ENCODE measurements at places on chromosomes 12 and 14.

GRCh38 chr14:38616959-38617358, 361.1 kb upstream of the CLEC14A start:
- DNase-seq, result no peak

- no peak for DNase-seq
Measured at GRCh38 chr14:72164420-72165228, 232.4 kb downstream of the RGS6 start.

- DNase-seq, result no peak
Measured at GRCh38 chr12:23099604-23100003, 474.6 kb downstream of the ETNK1 start.

- no peak for DNase-seq
Measured at GRCh38 chr14:73784181-73784987, 67.2 kb upstream of the PTGR2 start.

DNA sequence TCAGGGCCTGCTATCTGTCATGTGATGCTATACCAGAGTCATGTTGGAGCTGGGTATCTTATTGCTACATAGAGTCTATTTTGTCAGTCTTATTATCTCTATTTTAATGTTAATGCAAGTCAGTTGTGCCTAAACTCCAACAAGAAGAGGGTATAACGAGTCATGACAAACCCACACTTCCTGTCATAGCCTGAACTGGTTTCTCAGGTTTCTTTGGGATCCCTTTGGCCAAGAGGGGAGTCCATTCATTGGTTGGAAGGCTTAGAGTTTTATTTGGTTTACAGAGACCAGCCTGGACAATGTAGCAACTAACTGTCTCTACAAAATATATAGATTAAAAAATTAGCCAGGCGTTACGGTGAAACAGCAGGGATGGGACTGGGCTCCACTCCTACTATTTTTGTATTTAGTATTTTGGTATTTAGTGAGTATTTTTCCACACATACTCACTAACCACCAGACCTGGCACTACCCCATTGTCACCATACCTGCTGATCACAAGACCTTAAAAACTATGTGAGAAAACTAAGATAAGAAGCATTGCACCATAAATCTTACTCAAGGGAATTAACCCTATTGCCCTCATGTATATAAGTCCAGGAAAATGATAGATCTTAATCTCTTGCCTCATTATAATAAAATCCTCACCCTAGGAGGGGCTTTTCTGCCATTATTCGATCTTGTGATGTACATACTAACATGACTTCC, 387.5 kb downstream of the IPO8 start:
- DNase-seq, result no peak

DNA sequence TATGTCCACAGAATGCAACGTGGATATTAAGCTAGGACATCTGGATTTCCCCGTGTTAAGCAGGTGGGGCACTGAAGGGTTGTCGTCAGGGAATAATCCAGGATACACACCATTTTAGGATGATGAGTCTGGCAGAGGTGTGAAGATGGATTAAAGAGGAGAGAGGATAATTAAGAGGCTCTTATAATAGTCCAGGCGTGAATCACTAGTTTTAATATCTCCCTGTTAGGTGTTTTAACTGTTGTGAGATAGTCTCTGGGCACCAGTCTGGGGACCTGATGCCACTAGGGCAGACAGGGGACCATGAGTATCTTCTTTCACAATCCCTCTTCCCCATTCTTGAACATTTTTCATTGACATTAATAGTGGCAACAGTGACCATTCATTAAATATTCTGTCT, 216.7 kb downstream of the TBX5 start:
- DNase-seq, result no peak

- DNase-seq, result no peak
Measured at GRCh38 chr14:54814076-54814475, 88.5 kb downstream of the GCH1 start.

- no peak for DNase-seq
Measured at GRCh38 chr12:122026706-122027333, 5.1 kb downstream of the BCL7A start.

DNA sequence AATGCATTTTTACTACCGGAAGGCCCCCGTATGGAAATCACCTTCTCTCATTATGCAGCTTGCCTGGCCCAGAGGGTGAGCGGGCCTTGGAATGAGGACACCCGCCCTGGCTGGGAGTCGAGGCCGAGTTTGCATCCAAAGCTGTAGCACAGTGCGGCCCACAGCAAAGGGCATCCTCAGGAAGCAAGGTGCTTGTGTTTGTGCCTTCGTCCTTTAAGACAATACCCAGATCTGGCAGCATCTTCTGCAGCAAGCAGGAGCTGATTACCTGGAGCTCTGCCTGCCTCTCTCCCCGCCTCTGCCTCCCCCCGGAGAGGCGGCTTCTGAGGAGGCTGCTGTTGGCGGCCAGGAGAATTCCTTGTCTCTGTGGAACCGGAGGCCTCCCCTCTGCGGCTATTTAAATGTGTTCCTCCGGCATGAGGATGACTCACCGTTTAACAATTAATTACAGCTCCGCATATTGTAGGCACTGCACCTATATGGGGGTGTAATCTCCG, 145.3 kb downstream of the CACNA1C start:
- DNase-seq, result no peak

GRCh38 chr12:89477633-89478279, 46.8 kb downstream of the GALNT4 start:
- DNase-seq, result no peak

- DNase-seq, result peak; percentile 44
Measured at GRCh38 chr14:105199093-105199492, 18.0 kb upstream of the NUDT14 start.

DNA sequence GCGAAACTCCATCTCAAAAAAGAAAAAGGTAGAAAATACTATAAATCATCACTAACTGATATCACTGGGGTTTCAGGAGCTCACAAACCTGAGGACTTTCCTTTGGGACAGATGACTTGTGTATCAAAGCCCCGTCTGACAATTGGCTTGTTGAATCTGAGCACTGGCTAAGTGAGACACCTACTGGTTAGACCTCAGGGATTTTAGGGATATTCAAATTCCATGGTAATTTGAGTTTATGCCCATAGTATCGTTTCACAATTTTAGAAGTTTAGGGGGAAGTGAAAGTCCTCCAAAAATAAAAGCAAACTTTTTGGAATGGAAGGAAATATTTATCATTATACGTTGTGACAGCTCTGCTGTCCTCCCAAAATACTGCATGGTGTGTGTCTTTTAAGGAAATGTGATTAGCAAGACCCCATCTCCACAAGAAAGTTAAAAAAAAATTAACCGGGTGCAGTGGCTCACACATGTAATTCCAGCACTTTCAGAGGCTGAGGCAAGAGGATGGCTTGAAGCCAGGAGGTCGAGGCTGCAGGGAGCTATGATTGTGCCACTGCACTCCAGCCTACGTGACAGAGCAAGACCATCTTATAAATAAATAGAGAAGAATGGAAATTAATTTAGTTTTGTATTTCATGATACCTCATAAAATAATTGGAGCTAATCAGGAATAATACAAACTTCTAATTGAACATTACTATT, 49.2 kb downstream of the FBXL14 start:
- DNase-seq, result no peak

GRCh38 chr12:51976376-51977160, 25.1 kb downstream of the ACVR1B start:
- DNase-seq, result no peak

DNA sequence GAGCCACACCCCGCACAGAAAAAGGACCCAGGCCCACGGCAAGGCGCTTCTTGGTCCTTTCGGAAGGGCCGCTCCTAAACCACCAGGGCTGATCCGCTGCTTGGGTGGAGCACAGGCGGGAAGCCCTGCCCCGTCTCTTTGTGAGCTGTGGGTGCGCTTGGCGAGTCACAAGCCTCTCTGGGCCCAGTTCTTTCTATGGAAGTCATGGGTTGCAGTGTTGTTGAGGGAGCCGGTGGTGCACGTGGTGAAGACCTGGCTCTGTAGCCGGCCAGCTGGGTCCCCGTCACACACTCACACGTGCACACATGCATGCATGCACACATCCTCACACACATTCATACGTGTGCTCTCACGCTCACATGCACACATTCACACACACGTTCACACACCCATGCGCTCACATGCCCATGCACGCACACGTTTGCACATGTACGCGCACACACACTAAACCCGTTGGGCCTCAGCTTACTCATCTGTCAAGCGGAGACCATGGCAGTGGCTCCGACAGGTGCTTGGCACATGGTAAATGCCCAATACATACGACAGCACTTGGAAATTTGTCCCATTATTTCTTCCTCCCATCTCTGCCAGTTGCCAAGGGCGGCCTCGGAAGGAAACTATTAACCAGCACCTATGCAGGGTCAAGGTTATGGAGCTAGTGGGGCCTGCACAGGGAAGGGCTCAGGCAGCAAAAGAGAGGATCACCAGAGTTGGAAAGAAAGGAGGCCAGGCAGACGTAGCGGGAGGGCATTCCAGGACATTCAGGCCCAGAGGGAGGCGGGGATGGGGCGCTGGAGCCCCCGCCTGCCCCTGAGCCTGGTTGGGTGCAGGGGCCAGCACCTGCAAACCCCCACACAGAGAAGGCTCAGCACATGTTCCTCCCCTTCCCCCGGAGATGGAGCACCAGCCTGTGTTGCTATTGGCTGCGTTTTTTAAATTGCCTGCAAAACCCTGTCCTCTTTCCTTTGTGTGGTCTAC, 96.9 kb downstream of the SETD3 start:
- DNase-seq, result no peak

DNA sequence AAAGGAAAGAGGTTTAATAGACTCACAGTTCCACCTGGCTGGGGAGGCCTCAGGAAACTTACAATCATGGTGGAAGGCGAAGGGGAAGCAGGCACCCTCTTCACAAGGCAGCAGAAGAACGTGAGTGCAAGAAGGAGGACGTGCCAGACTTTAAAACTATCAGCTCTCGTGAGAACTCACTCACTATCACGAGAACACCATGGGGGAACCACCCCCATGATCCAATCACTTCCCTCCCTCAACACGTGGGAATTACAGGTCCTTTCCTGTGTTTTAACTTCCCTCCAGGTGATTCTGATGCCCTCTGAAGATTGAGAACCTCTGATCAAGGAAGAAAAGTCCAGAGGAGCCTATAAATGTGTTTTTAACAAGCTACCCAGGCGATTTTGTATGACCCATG, 358.7 kb downstream of the MED13L start:
- no peak for DNase-seq

DNA sequence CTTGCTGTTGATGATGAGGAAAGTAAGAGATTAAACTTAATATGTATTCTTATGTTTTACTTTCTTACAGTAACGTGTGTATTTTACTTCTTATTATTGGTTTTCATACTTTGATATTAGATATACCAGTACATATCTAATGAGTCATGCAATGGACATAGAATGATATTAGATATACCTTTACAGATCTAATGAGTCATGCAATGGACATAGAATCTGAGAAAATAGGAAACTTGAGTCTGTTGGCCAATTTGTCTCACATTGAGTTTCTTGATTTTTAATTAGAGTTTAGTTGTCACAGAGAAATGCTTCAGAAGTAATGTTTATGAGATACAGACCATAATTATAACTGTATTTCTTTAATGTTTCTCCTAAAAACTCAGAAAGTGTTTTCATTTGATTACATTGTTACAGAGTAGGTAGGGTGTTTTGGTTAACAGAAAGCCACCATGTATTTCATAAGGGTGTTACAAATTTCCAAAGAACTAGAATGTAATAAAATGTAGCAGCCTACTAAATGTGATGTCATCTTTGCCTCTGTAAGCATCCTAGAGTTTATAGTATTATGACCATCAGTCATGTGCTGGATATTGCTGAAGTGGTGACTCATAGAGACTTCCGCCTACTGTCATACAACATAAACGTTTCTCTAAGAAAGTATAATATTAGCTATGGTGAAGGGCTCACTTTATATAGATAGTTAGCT, 3.0 kb downstream of the GAS2L3 start:
- DNase-seq, result peak; percentile 80

DNA sequence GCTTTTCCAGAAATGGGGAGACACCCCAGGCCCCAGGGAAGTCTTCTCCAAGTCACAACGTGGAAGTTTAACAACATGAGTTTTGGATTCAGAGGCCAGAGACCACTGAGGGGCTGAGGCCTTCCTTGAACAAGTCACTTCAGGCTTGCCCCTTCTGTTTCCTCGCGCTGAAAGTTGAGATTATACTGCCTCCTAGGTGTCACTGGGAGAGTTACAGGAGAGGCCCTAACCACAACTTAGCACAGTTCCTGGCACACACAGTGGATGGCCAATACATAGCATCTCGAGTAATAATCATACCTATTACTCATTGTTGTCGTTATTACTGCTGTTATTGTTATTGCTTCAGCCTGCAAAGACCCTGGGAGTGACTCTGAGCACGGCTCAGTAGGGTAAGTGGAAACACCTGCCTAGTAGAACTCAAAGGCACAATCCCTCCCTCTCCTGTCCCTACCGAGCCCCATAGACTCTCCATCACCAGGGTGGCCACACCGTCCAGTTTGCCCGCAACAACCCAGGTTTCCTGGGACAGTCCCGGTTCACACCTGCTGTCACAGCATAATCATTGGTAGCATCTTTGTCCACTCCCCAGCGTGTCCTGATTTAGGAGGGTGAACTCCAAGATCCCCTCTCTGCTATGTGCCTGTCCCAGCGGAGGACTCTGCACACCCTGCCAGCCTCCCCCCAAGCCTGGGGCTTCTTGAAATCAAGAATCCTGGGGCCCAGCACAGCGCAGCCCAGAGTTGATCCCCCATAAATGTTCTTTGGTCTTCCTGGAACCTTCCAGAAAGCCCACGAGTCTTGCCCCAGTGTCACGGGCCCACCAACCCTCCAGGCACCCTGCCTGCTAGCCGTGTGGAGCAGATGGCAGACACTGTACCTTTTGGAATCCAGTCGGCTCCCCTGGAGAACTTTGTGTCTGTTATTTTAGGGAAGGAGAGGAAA, 85.0 kb downstream of the SYNE3 start:
- no peak for DNase-seq

GRCh38 chr12:56581418-56582145, 48.5 kb downstream of the BAZ2A start:
- DNase-seq, result no peak

DNA sequence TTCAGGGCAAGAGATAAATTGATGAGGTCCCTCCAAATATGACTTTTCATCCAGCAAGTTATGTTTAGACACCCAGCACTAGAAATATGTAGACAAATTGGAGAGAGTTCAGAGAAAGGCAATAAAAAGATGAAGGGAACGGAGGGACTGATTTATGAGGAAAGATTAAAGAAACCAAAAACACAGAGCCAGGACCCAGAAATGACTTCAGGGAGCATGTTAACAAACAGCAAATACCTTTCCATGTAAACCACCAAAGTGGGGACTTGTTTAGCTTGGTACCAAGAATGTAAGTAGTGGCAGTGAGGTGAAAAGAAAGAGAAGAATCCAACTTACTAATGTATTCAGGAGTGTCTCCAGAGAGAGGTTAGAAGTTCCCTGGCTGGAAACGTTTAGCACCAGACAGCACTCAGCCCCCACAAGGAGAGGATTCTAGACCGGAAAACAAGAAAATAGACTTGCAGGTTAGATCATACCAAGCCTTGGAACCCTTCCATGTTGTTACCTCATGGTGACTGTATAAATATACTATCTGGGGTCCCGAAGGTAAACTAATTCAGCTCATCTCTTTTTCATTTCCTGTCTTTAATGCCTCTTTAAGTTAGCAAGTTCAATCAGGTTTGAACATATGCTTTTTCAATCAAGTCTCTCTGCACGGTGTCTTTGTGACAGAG, 79.2 kb downstream of the TBC1D30 start:
- DNase-seq, result no peak

GRCh38 chr12:75890660-75891059, 140.9 kb downstream of the PHLDA1 start:
- DNase-seq, result no peak

Data from pulmonary artery endothelial cell (primary cell).